Vagina (tissue), 2 donors: ENCODE measurements at places on chromosomes 4 and X.

- no peak for DNase-seq
Observed at GRCh38 chrX:119991005-119991787, 47.6 kb upstream of the NKAP start.

GRCh38 chr4:35965300-35965699 lies 279.0 kb downstream of the ARAP2 start:
- DNase-seq: no peak

DNA sequence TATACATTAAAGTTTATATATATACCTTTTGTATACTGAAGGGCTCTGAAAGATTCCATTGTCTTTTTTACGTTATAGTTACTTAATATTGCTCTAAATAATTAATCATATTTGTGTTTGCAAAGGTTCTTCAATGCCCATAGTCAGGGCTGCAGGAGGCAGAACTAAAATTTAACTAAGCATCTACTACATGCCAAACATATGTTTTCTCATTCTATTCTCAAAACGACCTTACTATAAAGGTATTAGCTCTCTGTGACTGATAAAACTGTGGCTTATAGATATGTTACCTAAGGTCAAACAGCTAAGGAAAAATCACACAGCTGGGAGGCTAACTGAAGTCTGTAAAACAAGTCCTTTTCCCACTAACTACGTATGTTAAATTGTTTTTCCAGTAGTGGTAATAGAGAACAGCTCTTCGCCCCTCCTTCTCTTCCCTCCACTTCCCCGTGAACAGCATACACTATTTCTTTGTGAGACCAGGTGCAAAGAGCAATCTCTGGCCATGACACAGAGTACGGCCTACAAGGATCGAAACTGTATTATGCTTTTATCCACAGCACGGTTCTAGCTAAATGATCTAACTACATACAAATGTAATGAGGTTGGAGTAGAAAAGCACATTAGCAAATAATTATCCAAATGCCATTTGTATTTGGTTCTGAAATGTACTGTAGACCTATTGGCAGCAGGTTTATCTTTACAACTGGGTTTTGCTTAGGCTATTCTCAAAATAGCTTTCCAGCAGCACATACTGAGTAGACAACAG lies 1.7 kb downstream of the CNOT6L start:
- no peak for DNase-seq

DNA sequence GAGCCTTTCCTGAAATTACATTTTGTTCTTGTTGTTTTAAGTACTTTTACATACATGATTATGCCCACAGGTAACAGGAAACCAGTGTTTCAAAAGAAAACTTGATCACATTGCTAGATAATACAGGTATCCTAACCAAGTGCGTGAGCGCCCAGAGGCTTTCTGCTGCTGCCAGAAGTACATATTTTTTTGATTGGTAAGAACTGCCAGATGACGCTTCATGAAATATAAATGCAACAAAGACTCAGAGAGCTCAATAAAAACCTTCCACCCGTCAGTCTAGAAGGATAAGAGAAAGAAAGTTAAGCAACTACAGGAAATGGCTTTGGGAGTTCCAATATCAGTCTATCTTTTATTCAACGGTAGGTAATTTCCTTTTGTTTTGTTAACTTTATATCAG lies at the start of gene EPGN:
EPGN (plus strand) TSS at position 256 of the 400 bp plus-strand sequence; CDS start at position 320, 64 bp downstream.
- DNase-seq: no peak

DNA sequence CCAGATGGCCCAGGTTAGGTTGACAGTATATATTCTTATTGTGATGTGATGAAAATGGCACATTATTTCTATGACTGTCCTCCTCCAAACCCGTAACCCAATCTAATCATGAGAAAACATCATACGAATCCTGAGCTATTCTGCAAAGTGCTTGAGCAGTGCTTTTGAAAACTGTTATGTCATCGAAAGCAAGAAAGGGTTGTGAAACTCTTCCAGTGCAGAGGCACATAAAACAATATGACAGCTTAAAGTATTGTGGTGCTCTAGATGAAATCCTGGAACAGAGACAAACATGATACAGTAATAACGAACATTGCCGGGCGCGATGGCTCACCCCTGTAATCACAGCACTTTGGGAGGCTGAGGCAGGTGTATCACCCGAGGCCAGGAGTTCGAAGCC lies 1648.0 kb downstream of the STIM2 start:
- no peak for DNase-seq

- no peak for DNase-seq
Observed at GRCh38 chr4:81921751-81922159, 450.0 kb upstream of the RASGEF1B start.

- no peak for DNase-seq
Observed at GRCh38 chr4:75654905-75655304, 18.3 kb downstream of the G3BP2 start.

- DNase-seq: no peak
Observed at GRCh38 chr4:171342646-171343045, 470.6 kb upstream of the GALNTL6 start.
